ENCODE measurements at places on chromosomes 4 and X.
A peak's percentile ranks its signal among the peaks of the same experiment; 100 is the strongest.

DNA sequence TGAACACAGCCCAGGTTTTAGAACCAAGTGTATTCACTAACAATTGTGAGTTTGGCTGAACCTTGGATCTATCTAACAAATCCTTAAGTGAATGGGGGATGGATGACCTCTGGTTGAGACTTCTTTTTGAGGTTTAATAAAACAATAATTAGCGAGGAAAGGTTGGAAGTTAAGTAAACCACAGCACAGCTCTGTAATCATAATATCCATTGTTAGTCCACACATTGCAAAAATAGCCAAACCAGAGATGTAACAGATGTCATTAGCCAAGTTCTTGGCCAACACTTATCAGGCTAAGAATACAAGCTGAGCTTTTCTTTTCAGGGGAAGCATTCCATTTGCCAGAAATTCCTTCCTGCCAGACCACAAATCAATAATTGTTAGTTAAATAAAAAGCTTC, 59.1 kb downstream of the FREM3 start:
- no peak for DNase-seq

DNA sequence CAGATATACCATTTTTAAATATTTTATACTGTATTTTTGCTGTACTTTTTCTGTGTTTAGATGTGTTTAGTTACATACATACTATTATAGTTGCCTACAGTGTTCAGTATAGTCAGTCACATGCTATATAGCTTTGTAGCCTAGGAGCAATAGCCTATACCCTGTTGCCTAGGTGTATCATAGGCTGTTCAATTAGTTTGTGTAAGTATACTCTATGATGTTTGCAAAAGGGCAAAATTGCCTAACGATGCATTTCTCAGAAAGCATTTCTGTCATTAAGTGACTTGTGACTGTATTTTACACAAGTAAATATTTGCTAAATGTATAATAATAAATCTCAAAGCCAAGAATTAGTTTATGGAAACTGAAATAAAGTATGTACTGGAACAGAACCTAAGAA, 9.5 kb downstream of the ETFDH start:
- no peak for DNase-seq

- no peak for DNase-seq
These were observed 17.9 kb downstream of the SMIM14 start for GRCh38 chr4:39620551-39621313.

DNA sequence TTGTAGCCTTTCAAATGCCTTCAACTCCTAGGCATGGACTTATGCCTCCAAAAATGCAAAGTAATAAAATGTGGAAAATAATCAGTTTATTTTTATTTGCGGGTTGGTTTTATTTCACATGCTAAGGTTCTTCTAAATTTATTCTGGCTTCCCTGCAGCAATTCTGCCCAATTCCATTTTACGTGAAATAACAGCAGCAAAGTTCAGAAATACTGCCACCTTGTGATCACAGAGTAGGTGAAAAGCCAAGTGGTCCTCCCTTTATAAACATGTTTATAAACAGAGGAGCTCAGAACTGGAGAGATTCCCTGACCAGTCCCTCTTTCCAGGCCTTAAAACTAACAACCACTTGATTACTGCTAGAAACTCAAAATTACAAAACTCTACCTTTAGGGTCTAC, 14.7 kb upstream of the DCHS2 start:
- DNase-seq = no peak

DNA sequence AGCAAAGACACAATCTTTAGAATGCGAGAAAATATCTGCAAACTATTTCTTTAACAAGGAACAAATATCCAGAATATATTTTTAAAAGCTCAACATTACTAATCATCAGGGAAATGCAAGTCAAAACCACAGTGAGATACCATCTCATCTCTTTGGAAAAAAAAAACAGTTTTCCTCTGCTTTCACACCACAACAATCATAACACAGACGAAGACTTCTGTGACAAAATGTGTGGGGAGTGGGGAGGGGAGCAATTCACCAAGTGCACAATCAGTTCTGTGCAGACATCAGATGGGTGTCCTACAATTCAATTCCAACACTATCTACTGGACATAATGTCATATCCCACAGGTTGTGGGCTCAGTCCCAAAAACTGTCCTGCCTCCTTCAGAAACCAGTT, 293.2 kb upstream of the SLC7A11 start:
- DNase-seq = no peak

DNA sequence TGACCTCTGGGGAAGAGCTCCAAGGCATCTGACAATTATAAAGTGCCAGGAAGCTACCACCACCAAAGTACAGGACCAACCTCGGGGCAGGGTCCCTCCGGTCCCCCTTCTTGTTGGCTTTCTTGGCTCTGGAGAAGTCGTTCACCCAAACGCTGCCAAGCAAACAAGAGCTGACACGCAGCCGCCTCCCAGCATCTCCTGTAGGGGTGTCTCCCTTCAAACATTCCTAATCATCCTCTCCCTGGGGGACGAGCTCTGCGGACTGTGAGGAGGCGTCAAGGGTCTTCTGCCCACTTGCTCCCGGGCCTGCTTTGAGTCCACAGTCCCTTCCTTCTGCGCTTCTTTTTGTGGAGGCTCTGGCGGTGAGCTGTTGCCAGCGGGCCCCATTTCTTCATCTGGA, 158.9 kb upstream of the MAB21L2 start:
- DNase-seq = no peak

GRCh38 chr4:169315530-169316343, 45.0 kb upstream of the SH3RF1 start:
- no peak for DNase-seq

- no peak for DNase-seq
These were observed 136.5 kb upstream of the GALNTL6 start for GRCh38 chr4:171676555-171677215.

- DNase-seq = peak; percentile 74
These were observed at the start of gene OPHN1 for GRCh38 chrX:68433155-68433980. OPHN1 (minus strand) TSS chrX:68433495; CDS start chrX:68433020, 475 bp downstream.

DNA sequence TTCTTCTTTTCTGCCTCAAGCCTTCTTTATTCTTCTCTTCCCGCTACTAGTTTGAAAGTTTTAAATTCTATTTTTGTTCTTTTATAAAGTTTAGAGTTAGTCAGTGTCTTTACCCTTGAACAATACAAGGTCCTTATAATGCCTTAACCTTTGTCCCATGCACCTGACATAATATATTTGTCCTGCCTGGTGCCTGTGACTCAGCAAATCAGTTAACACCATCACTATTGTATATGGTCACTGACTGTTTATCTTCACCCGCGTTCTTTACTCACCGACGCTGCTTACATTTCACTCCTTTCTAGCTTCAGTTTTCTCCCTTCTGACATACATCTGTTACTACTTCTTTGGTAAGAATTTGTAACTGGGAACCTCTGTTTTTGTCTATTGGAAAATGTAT, 5.7 kb downstream of the SMIM20 start:
- DNase-seq = no peak
